Renal cortex interstitium (tissue), 15 donors: ENCODE measurements at places on chromosomes 3 and 15.
A peak's percentile ranks its signal among the peaks of the same experiment; 100 is the strongest.

GRCh38 chr15:28191832-28192231, 92.7 kb upstream of the OCA2 start:
- peak; percentile 60 for DNase-seq

DNA sequence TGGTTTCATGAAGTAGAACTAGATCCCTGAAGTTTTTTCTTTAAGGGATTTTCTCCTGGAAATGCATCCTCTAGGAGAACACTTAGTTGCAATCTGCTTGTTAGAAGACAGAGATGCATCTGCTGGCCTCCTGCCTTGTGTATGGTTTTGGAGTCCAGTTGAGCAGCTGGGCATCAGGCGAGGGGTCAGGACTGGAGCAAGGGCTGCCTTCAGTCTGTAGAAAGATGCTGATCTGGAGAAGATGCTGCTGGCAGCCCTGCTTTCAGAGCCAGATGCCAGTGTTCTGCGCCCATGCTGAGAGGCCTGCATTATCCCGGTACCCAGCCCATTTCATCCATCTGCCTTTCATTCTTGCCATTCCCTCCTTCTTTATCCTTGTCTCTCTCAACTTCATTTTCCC, 77.4 kb downstream of the CHCHD6 start:
- no peak for DNase-seq

DNA sequence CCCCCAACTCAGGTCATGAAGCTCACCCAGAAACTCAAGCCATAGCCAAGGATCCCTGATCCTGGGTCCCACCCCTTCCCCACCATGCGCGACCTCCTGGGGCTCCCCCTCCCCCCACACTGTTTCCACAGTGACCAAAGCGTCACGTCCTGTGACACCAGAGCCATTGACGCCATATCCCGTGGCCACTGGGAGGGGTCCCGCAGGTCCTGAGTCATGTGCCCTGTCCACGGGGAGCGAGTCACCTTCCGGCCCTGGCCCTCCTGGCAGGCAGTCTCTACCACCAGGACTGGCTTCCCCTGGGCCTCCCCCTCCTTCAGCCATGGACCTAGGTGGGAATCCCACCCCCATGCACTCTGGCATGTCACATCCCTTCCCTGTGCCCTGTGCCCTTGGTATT, 15.6 kb downstream of the SEMA3F start:
- no peak for DNase-seq

- no peak for DNase-seq
Observed at GRCh38 chr3:186079925-186080324, 29.0 kb downstream of the ETV5 start.

DNA sequence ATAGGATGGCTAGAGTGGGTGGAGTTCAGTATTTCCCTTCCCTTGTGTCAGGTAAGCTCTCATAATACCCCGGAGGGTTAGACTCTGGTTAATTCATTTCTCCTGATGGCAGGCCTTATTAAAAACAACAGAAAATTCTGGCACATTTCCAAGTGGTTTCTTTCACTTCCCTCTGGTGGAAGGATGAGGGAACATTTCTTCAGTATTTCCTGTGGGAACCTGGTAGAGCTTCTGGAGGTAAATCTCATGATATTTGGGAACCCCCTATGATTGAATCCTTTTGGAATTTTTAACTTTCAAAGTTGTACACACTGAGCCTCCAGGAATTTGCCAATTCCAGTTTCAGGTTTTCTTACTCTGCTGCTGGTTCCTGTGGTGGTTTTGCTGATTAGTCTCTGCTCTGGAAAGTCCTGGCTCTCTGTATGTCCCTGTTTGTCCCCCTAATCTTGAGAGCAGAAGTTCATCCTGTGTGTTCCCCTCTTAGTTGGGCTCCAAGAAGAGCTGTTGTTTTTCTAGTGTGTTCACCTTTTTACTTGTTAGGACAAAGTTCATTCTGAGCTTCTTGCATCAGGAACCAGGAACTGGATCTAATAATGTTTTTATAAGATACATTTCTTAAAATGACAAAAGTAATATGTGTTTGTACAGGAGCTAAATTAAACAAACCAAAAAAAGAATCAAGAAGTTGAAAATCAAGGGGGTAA, 12.1 kb downstream of the CHRNA7 start:
- no peak for DNase-seq

DNA sequence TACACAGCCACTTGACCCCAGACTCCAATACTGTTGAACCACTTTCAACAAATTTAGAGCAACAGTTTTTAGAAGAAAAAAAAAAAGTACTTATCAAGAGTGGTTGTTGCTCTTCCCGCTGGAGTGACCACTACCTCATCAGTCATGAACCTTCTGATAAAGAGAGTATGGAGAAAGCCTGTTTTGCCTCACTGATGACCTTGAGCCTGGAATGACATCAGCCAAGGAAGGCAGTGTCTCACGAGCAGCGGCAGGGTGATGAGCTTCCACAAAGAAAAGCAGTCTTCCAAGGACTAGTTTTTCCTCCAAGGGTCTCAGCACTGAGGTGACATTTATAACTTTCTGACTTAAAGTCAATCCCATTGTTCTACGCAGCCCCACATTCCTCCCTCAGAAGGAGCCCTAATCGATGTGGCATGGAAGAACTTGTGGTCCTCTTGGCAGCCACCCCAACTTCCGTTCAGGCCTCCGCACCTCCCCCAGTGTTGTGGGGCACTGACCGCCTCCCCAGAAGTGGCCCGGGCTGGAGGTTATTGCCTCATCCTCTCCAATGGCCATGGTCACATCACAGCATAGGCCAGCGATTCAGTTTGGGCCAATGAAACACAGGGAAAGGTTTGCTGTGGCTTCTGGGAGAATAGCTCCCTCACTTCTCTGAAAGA, 1.8 kb upstream of the CYP11A1 start:
- DNase-seq = no peak

DNA sequence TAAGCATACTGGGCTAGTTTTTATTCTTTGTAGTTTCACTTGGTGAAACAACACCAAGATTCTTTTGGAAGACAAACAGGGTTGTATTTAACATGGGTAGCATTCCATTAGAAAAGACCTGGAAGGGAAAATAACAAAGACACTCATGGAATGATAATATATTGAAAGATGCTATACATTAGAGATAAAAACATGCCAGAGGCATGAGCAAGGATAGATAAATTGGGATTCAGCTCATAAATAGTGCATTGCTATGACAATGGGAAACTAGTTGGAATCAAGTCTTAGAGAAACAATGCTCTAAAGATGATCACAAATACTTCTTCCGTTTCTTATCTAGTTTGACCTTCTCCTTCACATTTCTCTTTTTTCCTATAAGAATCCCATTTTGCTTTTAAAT, 677.4 kb downstream of the ZNF385D start:
- no peak for DNase-seq

- no peak for DNase-seq
Observed at GRCh38 chr3:170642882-170643601, 57.2 kb upstream of the SLC7A14 start.
